Epithelial cell of esophagus (primary cell): ENCODE measurements at places on chromosomes 11 and 22.

DNA sequence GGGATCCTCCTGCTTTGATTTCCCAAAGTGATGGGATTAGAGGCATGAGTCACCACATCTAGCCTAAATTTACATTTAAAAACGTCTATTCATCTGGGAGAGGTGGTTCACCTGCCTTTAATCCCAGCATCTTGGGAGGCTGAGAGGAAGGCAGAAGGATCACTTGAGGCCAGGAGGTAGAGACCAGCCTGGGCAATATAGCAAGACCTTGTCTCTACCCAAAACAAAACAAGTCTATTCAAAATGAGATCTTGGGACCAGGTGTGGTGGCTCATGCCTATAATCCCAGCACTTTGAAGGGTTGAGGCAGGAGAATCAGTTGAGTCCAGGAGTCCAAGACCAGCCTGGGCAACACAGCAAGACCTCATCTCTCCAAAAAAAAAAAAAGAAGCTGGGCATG lies 4.9 kb upstream of the UBASH3B start:
- no peak for DNase-seq

DNA sequence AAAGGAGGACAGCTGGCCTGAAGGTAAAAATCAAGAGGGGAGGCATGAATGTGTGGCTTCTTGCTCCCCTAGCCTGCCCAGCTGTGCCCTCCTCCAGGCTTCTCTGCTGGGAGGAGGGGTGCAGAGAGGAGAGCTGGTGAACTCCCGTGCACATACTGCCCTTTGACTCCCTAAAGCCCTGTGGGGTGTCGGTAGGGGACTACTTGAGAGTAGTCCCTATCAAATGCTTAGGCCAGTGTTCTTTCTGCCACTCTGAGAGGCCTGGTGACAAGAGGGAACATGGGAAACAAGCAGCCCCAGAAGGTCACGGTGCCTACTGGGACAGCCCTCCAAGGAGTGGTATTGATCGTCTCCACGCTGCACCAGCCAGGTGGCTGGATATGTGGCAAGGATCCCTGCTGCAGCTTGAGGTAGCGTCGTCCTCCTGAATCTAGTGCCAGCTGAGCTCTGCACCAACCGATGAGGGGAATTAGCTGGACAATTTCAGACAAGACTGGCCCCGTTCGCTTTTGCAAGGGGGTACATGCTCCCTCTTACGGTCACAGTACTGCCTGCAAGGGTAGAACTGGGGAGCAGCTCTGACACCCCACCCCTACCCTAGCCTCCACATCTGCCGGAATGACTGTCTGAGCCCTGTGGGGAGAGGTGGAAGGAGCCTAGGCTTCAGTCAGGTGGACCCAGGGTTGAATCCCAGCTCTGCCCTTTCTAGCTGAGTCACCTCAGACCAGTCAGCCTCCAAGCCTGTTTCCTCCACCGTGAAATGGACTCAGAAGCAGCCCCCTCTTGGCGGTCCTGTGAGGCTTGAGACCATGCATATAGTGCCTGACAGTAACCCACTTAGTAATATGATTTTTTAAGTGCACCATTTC lies 17.1 kb upstream of the C11orf96 start:
- DNase-seq = no peak

DNA sequence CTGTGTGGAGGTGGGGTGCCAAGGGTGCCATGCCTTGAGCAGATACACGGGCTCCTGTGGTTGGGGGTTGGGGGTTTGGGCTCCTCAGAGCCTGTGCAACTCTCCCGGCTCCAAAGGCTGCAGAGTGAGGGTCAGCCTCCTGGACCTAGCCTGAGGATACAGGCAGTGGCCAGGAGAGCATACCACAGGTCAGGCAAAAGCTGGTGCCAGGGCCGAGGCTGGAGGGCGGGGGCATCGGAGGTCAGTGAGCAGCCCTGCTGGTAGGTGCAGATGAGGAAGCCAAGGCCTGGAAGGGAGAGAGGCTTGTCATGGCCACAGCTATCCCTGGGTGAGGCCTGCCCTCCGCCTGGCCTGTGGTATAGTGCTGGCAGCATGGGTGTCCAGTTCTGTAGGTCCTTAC lies 25.6 kb upstream of the DGCR8 start:
- DNase-seq = no peak

DNA sequence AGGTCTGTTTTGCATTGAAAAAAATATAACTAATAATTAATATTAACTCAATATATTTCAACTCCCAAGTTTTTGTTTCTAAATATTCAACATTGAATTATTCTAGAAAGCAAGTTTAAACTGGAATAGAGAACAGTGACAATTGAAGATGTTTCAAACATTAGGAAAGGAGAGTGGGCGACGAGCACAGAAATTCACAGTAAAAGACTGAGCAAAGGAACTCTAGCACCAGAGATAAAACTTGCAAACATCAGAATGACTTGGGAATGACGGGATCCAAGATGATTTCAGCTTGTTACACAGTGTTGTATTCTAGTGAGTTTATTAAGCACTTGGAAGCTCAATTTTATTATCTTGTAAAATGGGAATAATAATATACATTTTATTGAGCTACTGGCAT lies 56.6 kb upstream of the CNTN5 start:
- no peak for DNase-seq

DNA sequence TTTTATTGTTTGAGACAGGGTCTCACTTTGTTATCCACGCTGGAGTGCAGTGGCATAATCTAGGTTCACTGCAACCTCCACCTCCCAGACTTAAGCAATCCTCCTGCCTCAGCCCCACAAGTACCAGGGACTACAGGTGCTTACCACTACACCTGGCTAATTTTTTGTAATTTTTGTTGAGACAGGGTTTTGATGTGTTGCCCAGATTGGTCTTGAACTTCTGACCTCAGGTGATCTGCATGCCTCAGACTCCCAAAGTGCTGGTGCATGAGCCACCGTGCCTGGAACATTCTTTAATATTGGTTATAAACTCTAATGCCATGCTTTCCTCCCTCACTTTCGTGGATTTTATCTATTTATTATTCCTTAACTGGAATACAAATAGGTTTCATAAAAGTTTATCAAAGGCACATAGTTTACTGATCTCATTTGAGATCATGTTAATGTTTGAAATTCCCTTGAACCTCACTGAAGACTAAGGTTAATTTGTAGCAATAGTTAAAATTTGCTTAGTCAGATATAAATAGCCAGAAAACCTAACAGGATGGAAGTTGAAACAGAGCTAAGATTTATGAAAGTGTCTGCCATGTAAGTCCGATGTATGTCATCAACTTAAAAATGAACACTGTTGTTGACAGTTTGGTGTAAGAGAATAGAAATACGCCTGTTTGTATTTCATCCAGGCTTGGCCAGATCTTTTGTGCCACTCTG lies 27.6 kb downstream of the KDM2A start:
- no peak for DNase-seq

- DNase-seq = no peak
Measured at GRCh38 chr11:134576721-134577171, 164.7 kb upstream of the B3GAT1 start.

- peak; percentile 45 for DNase-seq
Measured at GRCh38 chr11:38814670-38815069, 2216.6 kb upstream of the RAG2 start.

- DNase-seq = peak; percentile 75
Measured at GRCh38 chr11:109304159-109304558, 117.8 kb upstream of the C11orf87 start.

GRCh38 chr11:115522302-115522701 lies 18.1 kb upstream of the CADM1 start:
- no peak for DNase-seq

GRCh38 chr22:36763576-36763975 lies 12.3 kb downstream of the IFT27 start:
- DNase-seq = peak; percentile 81

DNA sequence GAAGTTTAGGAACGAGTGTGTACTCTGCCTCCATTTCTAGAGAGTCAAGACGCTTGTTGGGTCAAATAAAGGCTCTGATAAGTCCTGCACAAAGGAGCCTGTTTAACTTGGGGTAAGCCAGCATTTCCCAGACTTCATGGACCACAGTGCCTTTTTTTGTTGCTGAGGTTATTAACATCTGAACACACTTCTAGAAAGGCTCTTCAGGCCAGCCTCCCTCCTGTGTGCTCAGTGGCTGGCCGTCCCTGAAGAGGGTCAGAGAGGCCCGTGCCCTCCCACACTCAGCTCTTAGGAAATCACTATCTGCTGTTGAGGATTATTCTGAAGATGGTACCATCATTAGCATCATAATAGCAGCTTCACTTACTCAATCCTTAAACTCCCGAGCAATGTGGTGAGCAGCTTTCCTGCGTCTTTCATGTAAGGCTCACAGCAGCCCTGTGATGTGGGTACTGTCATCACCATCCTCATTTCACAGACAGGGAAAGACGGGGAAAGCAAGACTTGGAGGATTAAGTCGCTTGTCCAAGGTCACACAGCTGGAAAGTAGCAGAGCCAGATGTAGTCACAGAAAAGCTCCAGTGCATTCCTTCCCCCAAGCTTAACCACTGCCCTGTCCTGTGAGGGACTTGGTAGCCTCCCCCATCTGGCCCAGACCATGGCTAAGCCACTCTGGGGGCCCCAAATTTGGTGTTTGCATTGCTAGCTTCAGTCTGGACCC lies 71.3 kb downstream of the TSPAN18 start:
- DNase-seq = no peak

- no peak for DNase-seq
Measured at GRCh38 chr22:40088818-40089217, 88.9 kb upstream of the TNRC6B start.

- DNase-seq = no peak
Measured at GRCh38 chr11:113477321-113477720, 2.1 kb upstream of the DRD2 start.

- no peak for DNase-seq
Measured at GRCh38 chr22:26321469-26321913, 107.6 kb upstream of the ASPHD2 start.

- DNase-seq = no peak
Measured at GRCh38 chr11:43145653-43146052, 166.1 kb upstream of the API5 start.

- DNase-seq = no peak
Measured at GRCh38 chr11:114098927-114099326, 39.4 kb downstream of the ZBTB16 start.

DNA sequence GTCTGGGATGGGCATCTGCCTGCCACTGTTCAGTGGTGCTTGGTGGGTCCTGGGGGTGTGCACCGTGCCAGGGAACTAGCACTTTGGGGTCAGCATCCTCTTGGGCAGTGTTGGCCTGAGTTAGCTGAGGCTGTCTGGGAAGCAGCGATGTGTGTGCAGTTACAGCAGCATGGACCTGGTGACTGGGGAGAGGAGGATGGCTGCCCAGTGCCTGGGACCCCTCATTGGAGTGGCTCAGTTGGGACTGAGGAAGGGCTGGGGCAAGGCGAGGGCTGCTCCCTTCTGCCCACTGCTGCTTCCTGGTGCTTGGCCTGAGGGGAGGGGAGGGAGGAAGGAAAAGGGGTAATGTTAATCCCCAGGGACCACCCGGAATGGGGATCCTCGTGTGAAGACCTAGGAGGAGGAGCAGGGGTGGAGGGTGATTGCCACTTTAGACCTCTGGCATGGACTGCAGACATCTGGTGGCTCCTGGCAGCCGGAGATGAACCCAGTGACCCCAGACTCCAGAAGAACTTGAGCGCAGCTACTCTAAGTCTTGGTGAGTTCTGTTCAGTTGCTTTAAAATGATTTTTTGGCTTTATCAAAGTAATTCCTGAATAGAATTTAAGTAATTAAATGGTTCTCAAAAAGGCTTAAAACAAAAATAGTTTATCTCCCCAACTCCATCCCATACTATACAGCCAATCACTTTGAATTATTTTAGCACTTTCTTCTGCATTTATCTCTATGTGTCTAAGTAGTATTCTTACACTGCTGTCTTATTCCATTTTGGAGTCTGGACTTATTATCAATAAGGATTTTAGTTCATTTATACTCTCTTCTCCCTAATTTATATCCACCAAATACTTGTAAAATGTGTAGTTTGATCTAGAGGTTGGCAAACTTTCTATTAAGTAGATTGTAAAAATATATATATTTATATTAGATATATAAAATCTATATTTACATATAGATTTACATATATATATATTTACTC lies 15.4 kb upstream of the TMEM191C start:
- DNase-seq = no peak

GRCh38 chr11:130721736-130722135 lies 194.5 kb downstream of the SNX19 start:
- DNase-seq = peak; percentile 90

DNA sequence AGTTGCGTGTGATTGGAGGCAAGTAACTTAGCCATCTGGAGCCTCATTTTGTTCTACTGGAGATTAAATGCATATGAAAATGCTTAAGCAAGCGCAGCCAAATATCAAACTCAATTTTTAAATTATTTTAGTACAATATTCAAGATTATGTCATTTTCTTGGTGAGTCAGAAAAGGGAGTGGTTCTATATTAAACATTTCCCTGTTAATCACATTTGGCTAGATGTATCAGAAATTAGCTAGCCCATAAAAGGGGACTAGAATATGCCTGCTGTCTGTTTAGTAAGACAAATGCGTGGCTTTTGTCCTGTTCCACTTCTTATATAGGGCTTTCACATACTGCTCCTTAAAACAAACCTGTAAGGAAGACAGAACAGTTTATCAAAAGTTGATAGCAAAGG lies 35.0 kb upstream of the BMAL1 start:
- DNase-seq = no peak

GRCh38 chr11:17719028-17719937 lies at the start of gene MYOD1:
Gene MYOD1 (plus strand): TSS chr11:17719571. CDS start chr11:17719783, 212 bp downstream.
- peak; percentile 27 for DNase-seq

DNA sequence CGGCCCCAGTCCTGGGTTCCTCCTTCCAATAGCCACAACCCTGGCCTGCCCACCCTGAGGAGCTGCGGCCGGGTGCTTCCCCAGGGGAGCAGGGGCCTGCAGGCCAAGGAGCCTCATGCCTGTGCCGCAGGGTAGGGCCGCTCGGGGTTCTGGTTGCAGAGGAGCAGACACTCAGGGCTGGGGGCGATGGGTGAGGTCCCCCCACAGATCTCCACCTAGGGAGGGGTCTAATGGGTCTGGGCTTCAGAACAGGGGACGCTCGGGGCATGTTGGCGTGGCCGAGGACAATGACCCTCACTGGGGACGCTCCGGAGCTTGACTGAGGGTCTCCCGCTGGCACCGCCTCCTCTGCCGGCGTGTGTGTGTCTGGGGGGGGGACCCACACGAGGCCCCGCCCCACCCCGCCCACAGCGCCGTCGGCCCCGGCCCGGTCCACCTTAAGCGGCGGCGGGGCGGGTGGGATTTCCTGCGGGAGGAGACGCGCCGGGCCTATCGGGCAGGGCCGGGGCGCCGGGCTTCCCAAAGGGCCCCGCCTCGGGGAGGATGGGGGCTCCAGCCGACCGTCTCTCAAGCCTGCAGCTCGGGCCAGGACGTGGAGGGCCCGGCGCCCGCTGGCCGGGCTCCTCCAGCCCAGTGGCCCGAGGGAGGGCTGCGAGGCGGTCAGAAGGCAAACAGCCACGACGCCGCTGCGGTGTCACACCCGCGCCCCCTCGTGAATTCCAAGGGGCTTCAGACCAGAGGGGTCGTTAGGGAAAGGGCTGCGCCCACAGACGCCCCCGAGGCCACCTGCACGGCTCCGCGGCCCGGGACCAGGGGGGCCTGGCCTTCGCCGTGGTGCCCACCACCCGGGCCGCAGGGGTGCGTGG lies 640 bp upstream of the ZDHHC8 start:
- DNase-seq = peak; percentile 82
